ENCODE measurements at places on chromosomes 7 and 10. TPM values are rescaled to one million over a fixed set of nuclear protein-coding genes. Genes with fewer than 3 reads are reported as not detected.

GRCh38 chr7:26191233-26191973 lies 9.1 kb downstream of the HNRNPA2B1 start:
- no peak for ATAC-seq

Gene HTR7
- 7.9 TPM for total RNA-seq

DNA sequence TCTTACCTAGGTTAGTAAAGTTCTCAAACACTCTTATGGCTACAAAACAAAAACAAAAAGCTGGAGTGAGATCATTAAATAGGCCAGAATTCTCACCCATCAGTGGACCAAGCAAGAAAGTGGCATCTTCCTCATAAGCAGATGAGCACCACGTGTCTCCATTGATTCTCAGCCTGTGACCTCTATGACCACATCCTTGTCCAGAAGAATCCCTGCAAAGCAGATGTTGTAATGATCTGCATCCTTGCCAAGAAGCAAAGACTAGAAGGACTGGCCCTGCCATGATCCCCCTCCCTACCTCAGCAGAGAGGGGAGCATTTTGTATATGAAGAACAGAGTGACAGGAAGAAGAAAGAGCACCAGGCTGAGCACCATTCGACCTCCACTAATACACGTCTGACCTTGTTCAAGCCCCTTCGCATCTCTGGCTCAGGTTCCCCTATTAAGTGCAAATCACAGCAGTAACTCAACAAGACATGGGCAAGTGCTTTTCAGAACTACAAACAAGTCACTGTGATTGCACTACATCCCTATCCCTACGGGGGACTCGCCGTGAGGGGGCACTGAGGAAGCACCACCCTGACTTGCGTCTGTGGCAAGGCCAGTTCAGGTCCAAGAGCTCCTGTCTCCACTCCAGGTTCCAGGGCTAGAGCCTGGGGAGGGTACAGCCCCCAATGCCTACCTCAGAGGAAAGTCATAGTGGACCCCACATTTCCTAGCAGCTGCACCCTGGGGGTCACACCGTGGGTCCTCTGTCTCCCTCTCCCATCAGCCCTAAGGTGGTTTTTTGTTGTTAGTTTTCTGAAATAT lies 22.2 kb upstream of the RASSF4 start:
- no peak for ATAC-seq

DNA sequence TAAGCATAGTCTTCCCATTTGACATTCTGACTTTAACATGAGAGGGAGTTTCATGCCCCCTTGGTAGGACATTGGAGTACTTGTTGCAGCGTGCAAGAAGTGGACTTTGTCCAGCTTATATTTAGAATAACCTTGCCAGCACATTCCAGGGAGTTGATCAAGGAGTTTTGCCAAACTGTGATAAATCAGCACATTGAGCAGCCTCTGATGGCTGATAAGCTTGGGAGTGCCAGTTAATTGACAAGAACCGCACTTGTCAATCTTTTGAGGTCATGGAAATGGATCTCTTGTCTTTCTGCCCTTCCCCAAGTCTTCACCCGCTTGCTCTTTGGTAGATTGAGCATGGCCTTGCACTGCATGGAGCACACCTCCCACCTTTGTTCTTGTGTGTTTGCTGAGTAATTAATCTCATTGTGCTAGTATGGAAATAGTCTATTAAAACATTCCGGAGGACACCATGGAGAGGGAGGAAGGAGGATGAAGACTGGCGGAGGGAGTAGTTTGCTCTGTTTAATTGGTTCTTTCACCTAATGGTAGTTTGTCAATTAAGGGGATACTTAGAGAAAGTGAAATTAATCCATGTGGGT lies 668.5 kb upstream of the GALNT17 start:
- ATAC-seq: no peak

DNA sequence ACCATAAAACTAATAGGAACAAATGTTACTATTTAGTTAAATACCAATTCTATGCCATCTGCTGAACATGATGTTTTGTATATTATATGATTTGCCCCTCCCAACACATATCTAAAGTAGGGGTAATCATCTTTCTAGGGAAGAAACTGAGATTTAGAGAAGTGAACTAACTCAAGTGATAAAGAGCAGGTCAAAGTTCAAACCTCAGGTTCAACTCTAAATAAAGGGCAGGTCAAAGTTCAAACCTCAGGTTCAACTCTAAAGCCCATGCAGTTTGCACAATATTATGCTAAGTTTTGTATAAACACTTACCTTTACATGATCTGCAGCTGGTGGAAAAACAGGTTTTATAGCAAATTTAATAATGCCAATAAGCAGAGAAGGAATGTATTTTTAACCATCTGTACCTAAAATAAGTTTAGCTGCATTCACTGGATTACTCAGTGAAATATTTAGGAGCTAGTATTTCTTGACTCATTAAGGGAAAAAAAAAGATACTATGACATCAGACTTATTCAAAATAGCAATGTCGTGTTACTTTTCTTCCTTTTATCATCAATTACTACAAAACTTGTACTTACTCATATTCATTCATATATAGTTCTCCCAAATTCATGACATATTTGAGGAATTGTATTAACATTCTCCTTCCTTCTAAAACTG lies 1194.3 kb upstream of the CELF2 start:
- no peak for ATAC-seq

Measured in gastroesophageal sphincter (tissue), 4 donors.